NCI-H1417 (cell line): ENCODE measurements at places on chromosomes 2 and 18.

DNA sequence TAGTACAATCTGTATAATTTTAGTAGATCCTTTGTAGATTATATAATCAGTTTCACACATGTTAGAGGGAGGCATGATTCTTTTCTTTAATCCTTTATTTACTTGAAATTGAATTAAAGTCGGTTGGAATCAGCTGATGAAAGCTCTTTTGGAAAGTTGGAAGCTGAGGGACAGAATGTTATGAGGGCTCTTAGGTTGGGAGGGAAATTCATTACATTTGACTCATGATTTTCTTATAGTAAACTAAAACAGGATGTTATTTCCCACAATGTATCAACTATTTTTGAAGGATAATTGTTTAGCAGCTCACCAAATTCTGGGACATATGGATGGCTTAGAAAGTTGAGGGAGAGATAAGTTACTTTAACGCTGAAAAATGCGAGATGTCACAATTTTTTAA, 52.7 kb upstream of the TMEFF2 start:
- DNase-seq, result no peak

DNA sequence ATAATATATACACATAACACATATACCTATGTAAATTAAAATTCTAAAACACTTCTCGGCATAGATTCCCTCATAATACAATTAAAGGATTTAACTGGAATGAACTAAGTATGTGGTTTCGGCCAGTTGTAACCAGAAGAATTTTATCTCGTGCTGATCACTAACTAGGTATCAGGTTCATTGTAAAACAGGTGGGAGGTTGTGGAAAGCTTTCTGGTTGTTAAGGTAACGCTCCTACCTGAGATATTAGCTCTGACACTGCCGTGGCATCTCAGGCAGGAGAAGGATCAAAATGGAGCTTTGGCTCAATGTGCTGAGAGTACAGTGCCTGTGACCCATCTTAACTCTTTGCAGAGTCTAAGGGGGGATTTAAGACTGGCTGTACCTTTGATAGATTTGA, 42.5 kb downstream of the SLC9A2 start:
- DNase-seq, result no peak

DNA sequence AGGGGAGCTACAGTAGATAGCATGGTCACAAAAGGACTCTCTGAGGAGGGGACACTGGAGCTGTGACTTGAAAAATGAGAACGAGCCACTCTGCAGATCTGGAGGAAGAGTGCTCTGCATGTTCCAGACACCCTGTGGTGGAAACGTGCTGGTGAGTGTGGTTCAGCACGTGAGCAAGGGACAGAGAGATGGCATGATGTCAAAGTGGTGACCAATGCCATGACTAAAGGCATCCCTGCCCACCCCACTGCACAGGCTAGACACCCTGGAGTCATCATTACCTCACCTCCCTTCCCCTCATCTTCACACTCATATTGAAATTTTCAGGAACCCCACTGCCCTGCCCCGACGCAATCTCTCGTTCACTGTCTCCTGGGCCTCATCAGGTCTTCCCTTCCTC, 56.5 kb downstream of the SLC4A5 start:
- DNase-seq, result no peak

DNA sequence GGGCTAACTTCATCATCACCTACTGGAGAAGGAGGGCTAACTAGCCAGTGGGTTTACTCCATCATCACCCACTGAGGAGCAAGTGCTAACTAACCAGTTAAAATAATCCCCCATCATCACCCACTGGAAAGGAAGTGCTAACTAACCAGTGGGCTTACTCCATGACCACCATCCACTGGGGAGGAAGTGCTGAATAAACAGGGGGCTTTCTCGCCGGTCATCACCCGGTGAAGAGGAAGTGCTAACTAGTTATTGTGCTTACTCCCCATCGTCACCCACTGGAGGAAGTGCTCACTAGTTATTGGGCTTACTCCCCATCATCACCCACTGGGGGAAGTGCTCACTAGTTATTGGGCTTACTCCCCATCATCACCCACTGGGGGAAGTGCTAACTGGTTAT, 124.4 kb upstream of the SALL3 start:
- DNase-seq, result no peak

- peak; percentile 98 for DNase-seq
These were observed 1.2 kb upstream of the CABLES1 start for GRCh38 chr18:23133860-23134779.

DNA sequence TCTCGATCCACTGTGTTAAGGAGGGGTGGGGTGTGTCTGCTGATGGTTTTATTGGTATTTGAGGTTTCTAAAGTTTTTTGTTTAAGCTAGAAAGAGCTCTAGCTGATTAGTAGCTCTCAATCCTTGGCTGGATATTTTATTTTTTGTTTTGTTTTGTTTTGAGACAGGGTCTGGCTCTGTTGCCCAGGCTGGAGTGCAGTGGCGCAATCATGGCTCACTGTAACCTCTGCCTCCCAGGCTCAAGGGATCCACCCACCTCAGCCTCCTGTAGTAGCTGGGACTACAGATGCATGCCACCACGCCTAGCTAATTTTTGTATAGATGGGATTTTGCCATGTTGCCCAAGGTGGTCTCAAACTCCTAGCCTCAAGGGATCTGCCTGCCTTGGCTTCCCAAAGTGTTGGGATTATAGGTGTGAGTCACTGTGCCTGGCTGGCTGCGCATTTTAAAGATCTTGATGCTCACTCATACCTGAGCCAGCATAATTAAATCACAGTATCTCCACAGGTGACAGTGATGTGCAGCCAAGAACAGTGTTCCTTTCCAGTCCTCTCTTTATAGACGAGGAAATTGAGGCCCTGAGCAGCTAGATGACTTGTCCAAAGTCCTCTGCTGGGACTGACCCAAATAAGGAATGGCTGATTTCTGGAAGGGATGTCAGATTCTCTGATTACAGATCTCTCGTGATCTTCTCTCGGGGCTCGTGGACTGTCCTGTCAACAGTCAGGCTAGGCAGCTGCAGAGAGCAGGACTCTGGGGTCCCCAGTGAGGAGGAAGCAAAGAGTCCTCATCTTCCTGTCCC, 44.5 kb downstream of the SPTBN1 start:
- DNase-seq, result no peak

- no peak for DNase-seq
These were observed 35.4 kb downstream of the HJURP start for GRCh38 chr2:233818639-233819621.

GRCh38 chr2:96913398-96914202, 43.7 kb upstream of the SEMA4C start:
- DNase-seq, result no peak

GRCh38 chr2:56749152-56749752, 565.5 kb downstream of the CCDC85A start:
- peak; percentile 73 for DNase-seq

DNA sequence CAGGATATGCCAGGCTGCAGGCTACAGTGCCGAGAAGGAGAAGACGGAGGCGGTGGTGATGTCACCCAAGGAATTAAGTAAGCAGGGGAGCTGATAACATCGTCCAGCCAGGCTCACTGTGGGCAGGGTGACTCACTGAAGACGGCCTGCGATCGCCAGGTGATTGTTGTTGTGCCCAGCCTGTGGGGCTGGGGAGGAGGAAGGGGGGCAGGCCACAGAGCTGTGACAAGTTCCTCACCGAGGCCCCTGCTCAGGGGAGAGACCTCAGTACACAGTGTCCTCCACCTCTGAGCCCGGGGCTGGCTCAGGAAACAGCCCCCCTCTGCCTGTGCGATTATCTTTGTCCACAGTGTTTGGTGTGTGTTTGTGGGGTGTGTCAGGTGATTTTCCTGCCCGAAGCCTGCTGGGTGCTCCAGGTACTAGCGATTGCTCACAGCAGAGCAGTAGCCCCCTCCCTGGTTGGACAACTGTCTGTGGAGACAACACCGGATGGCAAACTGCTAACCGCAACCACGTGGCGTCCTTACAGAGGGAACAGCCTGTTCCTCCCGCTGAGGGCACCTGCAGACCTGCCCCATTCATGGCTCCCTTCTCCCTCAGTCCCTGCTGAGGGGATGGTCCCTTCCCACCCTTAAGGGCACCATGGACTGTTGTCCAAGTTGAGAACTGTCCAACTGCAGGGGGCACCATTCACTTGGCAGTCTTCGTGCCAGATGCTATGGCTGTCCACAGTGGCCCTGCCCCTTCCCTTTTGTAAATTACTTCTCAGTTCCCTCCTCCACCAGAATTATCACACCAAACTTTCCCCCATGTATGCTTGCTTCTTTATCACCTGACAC, 95.1 kb downstream of the ZFP36L2 start:
- no peak for DNase-seq

GRCh38 chr2:54000122-54000521, 29.3 kb upstream of the PSME4 start:
- no peak for DNase-seq

DNA sequence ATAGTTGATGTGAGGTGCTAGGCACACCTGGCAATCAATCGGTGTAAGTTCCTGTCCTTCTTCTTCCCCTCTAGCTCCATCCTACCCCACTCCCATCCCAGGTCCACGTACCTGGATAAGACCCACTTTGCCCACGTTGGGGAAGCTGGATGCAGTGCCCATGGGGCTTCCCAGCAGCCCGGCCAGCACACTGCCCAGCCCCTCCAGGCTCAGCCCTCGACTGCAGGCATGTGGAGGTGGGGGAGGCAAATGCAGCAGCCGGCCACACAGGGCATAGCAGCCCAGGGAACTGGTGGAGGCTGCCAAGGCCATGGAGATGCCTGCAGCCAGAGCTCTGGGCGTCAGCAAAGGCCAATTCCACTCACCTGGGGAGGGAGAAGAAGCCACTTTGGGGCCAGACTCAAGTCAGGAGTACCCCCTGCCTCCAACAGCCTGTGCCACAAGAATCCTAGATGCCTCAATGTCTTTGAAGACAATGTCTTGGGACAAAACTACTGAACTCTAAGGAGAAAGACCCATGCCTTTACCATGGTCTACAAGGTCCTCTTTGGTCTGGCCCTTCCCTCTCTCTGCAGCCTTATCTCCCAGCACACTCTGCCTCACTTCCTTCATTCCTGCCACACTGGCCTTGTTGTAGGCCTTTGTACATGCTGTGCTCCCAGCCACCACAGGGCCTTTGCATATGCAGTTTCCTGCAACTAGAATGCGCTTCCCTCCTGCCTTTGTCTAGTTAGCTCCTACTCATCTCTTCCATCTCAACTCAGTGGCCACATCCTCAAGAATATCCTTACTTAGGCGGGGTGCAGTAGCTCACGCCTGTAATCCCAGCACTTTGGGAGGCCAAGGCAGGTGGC, 4.5 kb downstream of the SLC23A3 start:
- DNase-seq, result no peak

GRCh38 chr2:44769349-44770011, 172.0 kb upstream of the SIX3 start:
- no peak for DNase-seq
